A172 (cell line): ENCODE measurements at places on chromosomes 4 and X.

GRCh38 chr4:70120323-70120722 is 33.7 kb upstream of the PRR27 start:
- DNase-seq: no peak

GRCh38 chr4:121139533-121140222 is 24.4 kb downstream of the TNIP3 start:
- peak; percentile 35 for DNase-seq

- DNase-seq: no peak
These were observed 77.0 kb downstream of the PAPSS1 start for GRCh38 chr4:107643021-107643420.

GRCh38 chrX:151973060-151973661 is 1.3 kb downstream of the GABRE start:
- DNase-seq: no peak

GRCh38 chrX:121389976-121390714 is 342.7 kb downstream of the GLUD2 start:
- peak; percentile 25 for DNase-seq

DNA sequence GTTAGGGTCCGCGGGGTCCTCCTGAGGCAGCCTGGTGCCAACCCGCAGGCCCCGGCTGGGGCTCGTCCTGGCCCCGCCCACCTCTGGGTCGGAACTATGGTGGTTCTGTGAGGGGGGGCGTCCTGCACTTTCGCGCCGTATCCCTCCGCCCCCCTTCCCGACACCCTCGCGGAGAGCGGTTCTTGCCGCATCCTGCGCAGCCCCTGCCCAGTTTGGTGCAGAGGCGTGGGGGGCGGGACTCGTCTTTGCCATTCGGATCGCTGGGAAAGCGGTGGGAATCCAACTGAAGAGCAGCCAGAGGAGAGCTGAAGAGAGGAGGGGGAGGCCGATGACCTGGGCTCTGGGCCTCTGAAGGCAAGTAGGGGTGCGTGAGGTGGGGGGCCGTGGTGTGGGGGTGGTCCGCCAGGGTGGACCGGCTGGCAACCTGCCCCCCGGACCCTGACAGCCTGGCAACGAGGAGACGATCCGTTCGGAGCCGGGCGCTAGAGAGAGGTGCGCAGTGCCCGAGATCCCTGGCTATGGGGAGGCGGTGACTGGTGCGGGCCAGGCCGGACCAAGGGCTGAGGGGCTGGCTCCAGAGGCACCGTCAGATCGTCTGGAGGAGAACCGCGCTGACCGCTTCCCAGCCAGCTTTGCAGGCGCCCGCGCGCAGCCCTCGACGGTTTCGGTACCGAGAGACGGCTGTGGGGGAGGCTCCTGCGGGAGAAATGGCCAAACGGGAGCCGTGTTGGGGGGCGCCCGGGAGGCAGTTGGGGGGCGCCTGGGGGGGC is at the start of gene GPRASP1:
GPRASP1 (plus strand) TSS at position 242 of the 770 bp plus-strand sequence. CDS start 2,431 bp downstream, outside the sequence.
- no peak for DNase-seq

GRCh38 chrX:148049441-148049840 is 68.3 kb downstream of the FMR1NB start:
- peak; percentile 32 for DNase-seq

DNA sequence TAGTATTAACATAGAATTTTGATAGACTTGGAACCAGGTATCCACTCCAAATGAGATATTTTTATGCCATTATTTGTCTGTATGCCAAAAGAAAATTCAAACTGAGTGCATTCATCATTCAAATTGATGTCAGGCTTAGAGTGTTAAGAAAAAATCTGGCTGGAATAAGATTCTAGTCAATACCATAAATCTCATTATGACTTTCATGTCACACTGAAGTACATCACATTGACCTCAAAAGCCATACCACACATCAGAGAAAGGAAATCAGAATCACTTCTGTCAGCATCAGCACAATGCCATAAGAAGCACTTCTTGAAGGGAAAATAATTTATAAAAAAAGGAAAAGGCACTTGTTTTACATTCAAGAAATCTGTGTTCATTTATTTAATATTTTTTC is 119.0 kb upstream of the BMP3 start:
- DNase-seq: no peak

GRCh38 chr4:169124661-169125060 is 114.6 kb upstream of the CBR4 start:
- DNase-seq: no peak

DNA sequence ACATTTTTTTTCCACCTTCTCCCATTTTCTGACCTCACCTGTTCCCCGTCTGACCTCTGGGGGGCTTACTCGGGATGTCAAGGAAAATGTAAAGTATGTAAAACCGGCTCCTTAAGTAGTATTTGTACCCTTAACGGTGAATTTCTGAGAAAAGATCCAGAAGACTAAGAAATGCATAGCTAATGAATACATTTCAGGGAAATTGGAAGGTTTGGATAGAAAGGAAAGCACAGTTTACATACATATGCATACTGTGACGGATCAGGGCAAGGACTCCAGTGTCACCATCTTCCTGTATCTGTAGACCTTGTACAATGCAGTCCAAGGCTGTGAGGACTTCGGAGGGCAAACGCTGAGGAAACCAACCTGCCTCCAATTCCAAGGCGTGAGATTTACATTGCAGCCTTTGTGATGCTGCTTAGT is 2185.9 kb upstream of the TENM3 start:
- DNase-seq: no peak

- no peak for DNase-seq
These were observed 497 bp upstream of the GRPEL1 start for GRCh38 chr4:7068279-7068842.

DNA sequence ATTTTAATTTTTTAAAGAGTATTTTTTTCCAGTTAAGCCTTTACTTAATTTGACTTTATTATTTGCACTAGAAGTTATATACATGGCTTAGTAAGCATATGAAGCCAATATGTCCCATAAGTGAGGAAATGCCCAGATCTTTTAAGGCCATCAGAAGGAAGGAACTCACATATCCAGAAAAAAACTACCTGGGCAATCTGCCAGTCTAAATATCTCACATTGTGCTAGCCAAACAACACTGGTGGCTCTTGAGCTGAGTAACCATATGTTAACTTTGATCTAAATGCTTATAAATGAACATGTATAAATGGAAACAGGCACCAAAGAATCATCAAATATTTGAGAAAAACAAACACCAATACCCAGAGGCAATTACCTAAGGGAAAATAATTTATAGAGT is 138.6 kb upstream of the APOOL start:
- no peak for DNase-seq

DNA sequence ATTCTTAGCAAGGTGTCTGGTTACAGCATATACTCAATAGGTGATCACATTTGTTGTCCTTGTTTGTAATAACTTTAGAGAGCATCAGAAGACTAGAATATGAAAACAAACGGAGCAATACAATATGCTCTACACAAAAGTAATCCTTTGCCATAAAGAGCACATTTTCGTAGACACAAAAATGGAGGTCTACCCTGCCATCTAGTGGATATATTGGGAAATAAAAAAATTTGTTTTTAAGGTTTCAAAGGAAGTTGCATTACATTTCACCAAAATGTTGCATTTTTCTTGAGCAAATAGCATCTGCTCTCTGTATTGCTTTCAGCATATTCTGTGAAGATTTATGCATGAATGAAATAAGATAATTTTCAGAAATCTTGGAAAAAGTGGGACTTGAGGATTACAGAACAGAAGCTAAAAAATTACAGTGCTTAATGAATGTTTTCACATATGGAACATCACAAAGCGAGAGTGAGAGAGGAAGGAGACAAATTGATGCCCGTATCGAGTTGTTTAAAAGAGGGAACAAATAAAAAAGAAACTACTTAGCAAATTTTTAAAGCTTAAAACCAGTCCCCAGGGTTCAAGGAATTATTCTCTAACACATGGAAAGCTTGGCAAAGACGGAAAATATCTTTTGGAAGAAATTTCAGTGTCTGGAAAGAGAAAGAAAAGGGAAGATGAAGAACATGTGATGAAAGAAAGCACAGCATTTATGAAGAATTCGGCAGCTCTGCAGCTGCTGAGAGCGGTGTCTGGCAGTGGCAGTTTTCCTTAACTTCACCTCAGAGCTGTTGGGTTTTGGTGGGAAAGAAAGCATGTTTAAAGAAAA is 390.1 kb downstream of the ANKRD50 start:
- peak; percentile 32 for DNase-seq

- DNase-seq: peak; percentile 22
These were observed at the start of gene MYOZ2 for GRCh38 chr4:119135721-119136121. MYOZ2 (plus strand) TSS chr4:119135832; CDS start chr4:119136526, 694 bp downstream.

GRCh38 chr4:81137446-81137845 is 77.6 kb downstream of the PRKG2 start:
- no peak for DNase-seq

- DNase-seq: no peak
These were observed at the start of gene ARHGEF6 for GRCh38 chrX:136780763-136781162. ARHGEF6 (minus strand) TSS chrX:136780932; CDS start chrX:136780882, 50 bp downstream.

DNA sequence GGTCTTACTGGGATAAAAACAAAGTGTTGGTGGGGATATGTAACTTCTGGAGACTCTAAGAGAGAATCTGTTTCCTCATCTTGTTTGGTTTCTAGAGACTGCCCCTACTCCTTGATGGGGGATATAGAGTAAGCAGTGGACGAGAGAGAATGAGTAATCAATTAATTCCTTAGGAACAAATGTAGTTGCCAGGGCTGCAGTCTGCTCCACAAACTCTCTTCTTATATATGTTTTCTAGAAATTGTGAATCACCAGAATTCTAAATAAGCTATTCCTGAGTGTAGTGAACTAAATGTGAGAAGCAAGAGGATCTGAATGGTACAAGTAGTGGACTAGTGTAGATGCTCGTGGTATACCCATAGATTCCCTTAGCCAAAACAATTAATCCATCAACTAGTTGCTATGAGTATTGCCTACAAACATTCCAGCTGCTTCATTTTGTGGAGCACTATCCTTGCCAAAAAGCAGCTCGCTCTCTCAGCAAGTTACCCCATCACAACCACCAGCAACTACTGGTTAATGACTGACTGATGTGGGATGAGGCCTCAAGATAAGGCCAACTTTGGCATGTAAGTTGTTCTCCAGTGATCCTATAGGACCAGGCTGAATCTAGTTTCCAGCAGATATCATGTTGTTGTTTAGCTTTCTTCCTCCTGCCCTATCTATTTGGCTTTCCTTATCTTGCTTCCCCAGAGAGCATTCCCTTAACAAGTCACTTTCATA is 273.0 kb downstream of the SLC7A11 start:
- DNase-seq: no peak

- peak; percentile 52 for DNase-seq
These were observed 373.4 kb downstream of the PDGFC start for GRCh38 chr4:156598138-156598681.

DNA sequence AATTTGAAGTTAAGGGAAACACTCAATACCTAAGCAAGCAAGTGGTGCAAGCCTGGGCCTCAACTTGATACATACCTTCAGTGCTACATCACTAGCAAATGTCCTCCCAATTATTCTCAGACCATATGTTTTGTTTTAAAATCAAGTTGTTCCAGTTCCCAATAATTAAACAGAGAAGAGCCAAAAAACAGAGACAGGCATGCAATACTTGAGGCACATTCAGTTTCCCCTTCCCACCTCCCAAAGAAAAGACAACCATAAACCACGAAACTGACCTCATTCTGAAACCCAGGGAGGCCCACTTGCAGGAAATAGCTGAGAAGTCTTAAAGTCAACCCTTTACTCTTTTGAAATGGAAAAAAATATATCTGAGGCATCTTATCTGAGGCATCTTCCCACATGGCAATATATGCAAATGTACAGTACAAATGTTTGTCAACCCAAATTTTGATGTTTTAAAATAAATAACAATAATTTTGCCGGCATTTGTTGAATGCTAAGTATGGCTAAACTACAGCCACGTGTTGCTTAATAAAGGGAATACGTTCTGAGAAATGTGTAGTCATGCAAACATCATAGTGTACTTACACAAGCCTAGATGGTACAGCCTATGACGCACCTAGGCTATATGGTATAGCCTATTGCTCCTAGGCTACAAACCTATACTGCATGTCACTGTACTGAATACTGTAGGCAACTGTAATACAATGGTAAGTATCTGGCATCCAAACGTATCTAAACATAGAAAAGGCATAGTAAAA is 147.5 kb downstream of the TSPAN5 start:
- DNase-seq: no peak

GRCh38 chrX:129760155-129760554 is 19.6 kb upstream of the SASH3 start:
- no peak for DNase-seq

GRCh38 chr4:52202251-52202779 is 151.2 kb downstream of the SPATA18 start:
- DNase-seq: no peak
